CD14-positive monocyte (primary cell): ENCODE measurements at places on chromosomes 1 and 21.
A peak's percentile ranks its signal among the peaks of the same experiment; 100 is the strongest.

- DNase-seq, result peak; percentile 12
These were observed 17.9 kb upstream of the MIIP start for GRCh38 chr1:12001249-12001917.

DNA sequence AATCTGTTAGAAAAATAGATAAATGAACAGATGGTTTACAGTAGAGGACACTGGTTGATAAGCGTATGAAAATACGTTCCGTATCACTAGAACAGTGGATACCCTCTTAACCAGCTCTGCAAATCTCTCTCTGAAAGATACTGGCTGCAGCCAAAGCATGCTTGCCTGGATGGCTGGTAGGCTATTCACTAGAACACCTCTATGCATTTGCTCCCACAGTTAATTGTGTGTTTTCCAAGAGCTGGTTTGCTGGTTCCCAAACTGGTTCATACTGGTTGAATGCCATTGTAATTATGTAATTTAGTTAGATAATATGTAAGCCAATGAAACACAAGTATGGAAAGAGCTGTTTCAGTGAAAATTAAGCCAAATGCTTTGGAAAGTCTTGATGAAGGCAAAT is 126.6 kb downstream of the C1orf21 start:
- DNase-seq, result no peak

GRCh38 chr1:101075926-101076325 is 50.3 kb upstream of the DPH5 start:
- DNase-seq, result no peak

DNA sequence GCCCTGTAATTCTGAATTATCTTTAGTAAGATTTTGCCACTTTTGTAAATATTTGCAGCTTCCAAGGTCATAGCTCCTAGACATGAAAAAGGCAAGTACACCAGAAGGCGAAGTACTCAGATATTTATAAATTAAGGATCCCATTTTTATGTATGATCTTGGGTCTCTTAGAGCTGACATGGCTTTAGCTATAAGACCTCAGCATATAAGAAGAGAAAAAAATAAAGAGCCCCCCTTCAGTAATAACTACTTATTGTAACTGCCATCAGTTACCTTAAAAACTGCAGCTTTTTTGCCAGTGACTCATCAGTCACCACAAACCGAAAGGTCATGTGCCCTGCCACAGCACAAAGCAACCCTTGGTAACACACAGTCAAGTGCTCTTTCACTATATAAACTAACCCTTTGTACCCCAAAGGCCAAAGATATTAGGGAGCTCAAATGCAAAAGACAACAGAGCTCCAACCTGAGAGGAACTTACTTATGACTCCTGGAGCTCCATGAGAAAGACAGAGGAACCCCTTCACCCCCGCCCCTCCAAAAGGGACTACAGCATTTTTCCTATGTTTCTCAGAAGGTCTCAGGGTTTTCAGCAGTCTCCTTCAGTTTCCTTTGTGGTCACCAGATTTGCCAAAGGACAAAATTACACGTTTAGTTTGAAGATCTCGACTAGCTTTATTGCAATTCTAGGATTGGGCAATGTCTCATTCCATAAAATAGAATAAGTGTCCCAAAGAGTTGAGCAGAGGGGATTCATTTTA is 219.8 kb upstream of the DUSP10 start:
- DNase-seq, result peak; percentile 66

DNA sequence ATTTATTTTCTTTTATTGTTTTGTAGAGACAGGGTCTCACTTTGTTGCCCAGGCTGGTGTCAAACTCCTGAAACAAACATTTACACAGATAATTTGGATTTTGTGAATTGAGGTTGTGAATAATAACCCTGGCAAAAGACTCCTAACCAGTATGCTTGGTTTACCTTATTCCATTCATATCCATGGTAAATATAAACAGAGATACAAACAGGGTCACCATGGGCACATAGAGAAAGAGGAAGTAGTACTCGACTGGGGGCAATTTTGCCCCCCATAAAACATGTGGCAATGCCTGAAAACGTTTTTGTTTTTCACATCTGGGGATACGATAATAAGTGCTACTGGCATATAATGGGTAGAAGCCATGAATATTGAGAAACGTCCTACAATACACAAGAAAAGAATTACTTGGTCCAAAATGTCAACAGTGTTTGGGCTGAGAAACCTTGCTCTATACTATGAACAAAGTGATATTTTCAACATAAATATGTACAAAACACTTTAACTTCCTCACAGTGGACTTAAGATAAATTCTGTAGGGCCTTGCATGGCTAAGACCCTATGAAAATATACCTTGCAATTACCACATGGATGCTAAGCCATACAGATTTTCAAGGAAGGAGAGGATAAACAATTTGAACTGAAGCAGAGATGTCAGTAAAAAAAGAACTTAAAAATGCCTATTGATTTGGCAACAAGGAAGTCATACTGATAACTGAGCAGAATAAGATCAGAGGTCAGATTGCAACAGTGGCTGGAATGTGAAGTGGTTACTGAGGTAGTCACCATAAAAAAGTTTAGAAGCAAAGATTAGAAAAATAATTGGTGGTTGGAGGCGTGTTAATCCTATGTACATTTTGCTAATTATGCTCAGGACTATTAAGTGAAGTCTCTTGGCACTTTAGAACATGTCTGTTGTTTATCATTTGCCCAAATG is 27.4 kb upstream of the ASPM start:
- DNase-seq, result no peak

DNA sequence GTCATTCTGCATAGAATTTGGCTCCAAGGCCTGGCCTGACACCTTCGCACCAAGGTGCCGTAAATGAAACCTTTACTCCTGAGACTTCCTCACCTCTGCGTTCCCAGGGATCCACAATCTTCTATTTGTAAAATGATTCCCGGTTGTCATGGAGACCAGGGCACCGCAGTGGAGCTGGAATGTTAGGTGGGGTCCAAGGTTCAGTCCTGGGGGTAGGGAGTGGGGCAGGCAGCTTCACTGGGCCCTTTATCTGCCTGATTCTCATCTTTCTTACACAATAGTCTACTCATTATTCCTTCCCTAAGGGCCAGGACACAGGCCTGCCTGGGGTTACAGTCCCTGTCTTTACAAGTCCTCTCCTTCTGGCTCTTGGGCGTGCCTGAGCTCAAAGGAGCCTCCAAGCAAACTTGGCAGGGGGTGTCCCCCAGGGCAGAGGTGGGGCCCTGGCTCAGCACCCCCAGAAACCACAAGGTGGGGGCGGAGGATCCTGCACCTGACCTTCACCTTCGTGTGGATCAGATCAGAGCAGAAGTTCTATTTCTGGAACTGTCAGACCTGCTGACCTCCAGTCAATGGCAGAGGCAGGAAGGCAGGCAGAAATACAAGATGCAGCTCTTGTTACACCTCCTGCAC is 51.1 kb downstream of the RIPK4 start:
- DNase-seq, result no peak
